ENCODE measurements at places on chromosomes 6 and 20. TPM values are rescaled to one million over a fixed set of nuclear protein-coding genes. Genes with fewer than 3 reads are reported as not detected.
A peak's percentile ranks its signal among the peaks of the same experiment; 100 is the strongest.

Gene GPX5
- polyA plus RNA-seq, result 8.6 TPM

DNA sequence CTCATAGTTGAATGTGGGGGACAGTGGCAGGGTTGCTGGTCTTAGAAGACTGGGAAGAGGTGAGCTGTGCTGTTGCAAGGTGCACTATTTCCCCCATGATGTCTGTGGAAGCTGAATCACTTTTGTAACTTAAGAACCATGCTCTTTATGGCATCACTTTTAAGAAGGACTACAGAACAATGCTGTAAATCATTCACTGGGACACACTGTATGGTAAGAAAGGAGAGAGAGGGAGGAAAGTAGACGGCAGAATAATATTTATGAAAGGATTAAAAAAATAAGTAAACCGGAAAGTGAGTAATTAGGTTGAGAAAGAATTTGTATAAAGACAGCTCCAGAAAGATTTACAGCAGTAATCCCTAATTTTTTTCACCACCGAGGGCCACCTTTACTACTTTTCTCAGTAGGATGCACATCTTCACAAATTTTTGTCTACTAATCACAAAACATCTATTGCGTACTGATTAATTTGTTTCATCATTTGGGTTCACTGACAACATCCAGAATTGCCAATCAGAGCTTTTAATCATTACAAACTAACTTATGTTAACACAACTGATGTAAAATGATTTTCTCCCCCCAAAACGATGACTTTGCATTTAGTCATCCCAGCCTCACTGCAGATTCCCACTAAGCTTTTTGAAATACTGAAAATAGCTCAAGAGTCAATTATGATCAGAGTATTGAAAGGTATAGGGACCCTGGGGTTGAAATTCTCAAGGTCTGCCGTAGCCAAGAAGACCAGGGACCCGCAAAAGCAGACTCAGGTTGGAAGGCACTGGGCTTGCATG lies 560.7 kb upstream of the NOX3 start:
- no peak overlapping the region for H3K4me3 ChIP-seq
- no peaks in the 10 kb centered on the region for H3K27me3 ChIP-seq

- no peaks in the 10 kb centered on the region for H3K4me1 ChIP-seq
- H3K27ac ChIP-seq, result no peak overlapping the region
- no peak for DNase-seq
- no peaks in the 10 kb centered on the region for H3K27me3 ChIP-seq
- no peak overlapping the region for H3K4me3 ChIP-seq
Observed at GRCh38 chr6:42086046-42087035, 36.0 kb downstream of the TAF8 start.

Gene PDE10A
- polyA plus RNA-seq, result 22.0 TPM

GRCh38 chr6:81889377-81890053 lies 137.0 kb upstream of the TENT5A start:
- H3K4me1 ChIP-seq, result no peaks in the 10 kb centered on the region
- no peak overlapping the region for H3K4me3 ChIP-seq
- no peak overlapping the region for H3K27ac ChIP-seq

DNA sequence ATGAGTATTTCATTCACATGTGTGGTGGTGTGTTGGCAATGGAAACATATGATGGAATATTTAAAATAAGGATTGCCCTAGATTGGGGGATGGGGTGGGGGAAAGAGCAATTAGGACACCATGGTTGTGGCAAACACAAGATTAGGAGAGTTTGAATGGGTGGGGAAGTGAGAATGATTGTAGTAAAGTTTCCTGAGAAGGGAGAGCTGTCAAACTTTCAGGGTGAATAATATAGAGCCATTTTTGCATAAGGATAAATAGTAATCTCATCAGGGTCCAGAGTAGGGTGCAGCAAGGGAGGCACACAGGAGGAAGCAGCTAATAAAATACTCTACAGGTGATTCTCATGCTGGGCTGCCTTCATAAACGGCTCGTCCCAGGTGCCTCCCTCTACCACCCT lies 294.9 kb upstream of the MARCKS start:
- no peak for DNase-seq
- H3K4me1 ChIP-seq, result peaks cover 7% of the 10 kb centered on the region
- no peak overlapping the region for H3K27ac ChIP-seq
- H3K36me3 ChIP-seq, result no peaks in the 10 kb centered on the region
- H3K4me3 ChIP-seq, result no peak overlapping the region
- no peaks in the 10 kb centered on the region for H3K27me3 ChIP-seq

DNA sequence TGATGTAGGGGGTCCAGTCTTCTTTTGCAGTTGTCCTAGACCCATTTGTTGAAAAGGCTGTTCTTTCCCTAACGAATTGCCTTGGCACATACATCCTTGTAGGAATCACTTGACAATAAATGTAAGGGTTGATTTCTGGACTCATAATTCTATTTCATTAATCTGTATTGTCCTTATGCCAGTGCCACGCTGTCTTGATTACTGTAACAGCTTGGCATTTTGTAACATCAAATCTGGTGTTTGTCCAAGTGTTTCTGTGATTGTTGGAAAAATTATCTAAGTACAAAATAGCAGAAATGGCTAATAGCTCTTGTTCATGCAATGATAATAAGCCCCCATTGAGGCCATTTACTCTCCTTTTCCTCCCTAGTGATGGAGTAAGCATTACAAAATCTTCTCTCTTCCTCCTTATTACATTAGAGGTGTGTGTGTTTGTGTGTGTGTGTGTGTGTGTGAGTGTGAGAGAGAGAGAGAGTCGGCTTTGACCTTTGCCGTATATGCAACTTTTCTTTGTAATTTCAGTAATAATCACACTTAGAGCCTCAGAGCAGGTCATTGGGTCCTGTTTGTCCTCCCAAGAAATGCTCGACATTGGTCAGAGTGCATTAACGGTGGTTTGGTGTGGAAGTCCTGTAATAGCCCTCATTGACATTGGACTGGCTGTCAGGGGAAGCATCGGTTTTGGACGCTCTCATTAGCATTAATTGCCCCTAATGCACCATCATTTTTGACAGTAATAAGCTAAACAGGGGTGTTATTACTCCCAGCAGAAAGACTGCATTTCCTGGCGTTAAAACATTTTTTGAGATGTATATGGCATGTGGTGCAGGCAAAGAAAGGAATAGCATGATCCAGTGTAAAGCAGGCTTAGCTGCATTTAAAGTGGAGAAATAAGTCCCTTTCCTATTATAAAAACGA lies 40.7 kb upstream of the MROH8 start:
- no peak overlapping the region for H3K4me3 ChIP-seq
- no peaks in the 10 kb centered on the region for H3K27me3 ChIP-seq
- peak overlapping the region; percentile 42 for H3K27ac ChIP-seq
- H3K4me1 ChIP-seq, result peaks cover 19% of the 10 kb centered on the region

DNA sequence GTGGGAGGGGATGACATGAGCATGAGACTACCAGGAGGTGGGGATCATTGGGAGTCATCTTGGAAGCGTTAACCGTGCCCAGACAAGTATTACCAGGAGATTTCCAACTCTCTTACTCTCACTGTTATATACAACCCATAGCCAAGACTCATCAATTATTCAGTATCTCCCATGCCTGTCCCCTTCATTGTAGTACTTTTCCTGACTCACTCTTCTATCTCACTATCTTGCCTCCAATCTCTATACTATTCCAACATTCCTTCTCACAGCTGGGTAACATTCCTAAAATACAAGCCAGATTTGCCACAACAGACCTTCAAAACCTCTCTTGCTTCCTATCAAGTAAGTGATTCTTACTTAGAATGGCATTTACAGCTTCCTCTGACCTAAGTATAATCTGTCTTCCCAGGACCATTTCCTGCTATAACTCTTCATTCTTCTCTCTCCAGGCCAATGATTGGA lies 226.3 kb upstream of the SMLR1 start:
- H3K27me3 ChIP-seq, result no peaks in the 10 kb centered on the region
- no peaks in the 10 kb centered on the region for H3K36me3 ChIP-seq
- peaks cover 9% of the 10 kb centered on the region for H3K4me1 ChIP-seq

Gene KCNS1
- polyA plus RNA-seq, result 2.1 TPM

Gene PLA2G7
- 2.1 TPM for polyA plus RNA-seq

Data from testis (tissue), 5 donors.